ENCODE measurements at places on chromosomes 5 and 9. TPM values are rescaled to one million over a fixed set of nuclear protein-coding genes. Genes with fewer than 3 reads are reported as not detected.

ADGRD2 gene
- 0.10 TPM for polyA plus RNA-seq

LCN9 gene
- not detected for polyA plus RNA-seq

SPINK4 gene
- not detected for polyA plus RNA-seq

FRMPD1 gene
- 1.0 TPM for polyA plus RNA-seq

GRCh38 chr5:143970159-143970558, 158.2 kb downstream of the HMHB1 start:
- DNase-seq, result no peak

DNA sequence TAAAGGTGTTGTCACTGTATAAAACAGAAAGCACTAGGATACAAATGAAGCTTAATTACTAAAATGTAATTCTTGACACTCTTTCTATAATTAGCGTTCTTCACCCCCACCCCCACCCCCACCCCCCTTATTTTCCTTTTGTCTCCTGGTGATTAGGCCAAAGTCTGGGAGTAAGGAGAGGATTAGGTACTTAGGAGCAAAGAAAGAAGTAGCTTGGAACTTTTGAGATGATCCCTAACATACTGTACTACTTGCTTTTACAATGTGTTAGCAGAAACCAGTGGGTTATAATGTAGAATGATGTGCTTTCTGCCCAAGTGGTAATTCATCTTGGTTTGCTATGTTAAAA, 43.8 kb downstream of the NDFIP1 start:
- no peak for DNase-seq

GRCh38 chr5:34655354-34655991, 655 bp upstream of the RAI14 start:
- DNase-seq, result peak; percentile 81

DNA sequence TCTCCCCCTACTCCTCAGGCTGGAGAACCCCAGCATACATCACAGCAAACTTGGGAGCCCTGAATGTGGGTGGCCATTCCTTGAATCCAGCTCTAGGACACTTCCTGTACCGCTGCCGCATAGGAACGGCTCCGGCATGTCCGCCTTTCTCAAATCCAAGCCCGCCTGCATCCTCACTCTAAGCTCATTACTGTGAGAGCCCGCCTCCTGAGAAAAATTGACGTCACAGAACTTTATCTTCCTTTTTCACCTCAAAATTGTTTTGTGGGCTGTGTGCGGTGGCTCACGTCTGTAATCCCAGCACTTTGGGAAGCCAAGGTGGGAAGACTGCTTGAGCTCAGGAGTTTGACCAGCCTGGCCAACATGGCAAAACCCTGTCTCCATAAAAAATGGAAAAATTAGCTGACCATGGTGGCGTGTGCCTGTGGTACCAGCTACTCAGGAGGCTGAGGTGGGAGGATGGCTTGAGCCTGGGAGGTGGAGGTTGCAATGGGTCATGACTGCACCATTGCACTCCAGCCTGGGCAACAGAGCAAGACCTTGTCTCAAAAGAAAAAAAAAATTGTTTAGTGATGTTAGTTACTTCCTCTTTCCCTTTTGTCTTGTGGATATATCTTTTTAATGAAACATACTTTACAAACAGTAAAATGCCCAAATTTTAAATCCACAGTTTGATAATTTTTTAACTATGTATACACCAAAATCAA, 22.8 kb downstream of the RNF44 start:
- DNase-seq, result no peak

DNA sequence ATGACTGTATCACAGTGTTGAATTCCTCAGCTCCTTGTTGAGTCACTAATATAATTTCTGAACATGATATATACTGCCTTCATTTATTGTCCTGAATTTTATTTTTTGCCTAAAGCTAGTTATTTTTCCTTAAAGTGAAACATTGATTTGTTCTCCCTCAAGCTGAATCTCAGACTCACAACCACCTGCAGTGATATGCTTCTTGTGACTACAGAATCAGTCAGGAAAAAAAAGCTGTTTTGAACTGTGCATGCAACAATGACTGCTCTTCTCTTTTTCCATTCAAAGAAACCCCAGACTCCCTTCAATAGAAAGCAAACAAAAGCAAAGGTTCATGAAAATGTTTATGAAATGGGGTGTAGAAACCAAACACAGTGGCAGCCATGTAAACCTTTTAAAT, 470.2 kb upstream of the CHD1 start:
- DNase-seq, result no peak

- DNase-seq, result no peak
Measured at GRCh38 chr9:122370303-122370702, 521 bp upstream of the PTGS1 start.

GRCh38 chr5:121087560-121087959, 623.5 kb downstream of the PRR16 start:
- DNase-seq, result no peak

DNA sequence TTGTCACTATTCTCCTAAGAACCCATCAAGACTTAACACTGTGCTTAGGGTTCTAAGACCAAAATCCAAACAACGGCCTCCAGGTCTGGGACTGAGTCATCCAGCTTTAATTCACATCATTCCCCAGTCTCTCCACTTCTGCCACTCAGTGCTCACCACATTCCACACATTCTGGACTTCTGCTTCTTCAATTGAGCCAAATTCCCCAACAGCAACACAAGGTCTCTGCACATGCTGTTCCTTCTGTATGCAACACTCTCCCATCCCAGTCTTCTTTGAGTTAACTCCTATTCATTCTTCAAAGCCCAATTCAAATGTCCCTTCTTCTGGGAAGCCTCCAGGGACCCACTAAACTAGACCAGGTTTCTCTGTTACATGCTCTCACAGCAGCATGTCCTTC, 97.8 kb downstream of the GPR21 start:
- DNase-seq, result no peak

DNA sequence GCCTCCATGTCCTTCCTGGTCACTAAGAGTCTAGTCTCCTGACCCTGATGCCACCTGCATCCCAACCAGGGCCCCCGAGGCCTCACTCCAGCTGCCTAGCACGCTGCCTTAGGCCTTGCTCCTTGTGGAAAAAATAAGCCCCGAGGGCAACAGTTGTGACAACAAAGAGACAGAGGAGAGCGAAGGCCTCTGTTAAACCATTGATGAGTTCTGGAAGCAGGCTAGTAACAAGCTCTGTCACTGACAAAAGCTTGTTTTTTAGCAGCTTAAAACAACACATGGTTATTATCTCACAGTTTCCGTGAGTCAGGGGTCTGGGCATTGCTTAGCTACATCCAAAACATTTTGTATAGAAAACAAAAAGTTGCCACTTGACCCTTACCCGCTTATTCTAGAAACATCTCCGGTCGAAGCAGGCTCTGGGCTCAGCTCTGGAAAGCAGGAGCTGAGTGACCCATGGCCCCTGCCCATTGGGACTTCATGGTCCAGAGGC, 48.2 kb upstream of the TBC1D2 start:
- DNase-seq, result no peak

DNA sequence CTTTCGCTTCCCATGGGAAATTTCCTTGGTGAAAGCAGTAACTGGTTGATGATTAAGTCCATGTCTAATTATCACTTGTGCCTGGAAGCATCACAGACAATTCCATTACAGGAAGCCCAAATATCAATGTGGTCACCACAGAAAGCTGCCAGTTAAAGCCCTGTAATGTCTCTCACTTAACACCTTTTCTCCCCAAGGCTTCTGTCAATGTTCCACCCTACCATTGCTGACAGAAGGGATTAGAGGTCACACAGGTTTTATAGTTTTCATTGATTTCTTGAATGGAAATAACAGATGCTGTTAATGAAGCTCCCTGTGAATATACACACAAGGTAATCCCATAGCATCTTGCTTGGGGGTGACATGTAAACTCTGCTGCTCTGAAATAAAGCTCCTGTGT, 279.2 kb downstream of the COX7C start:
- no peak for DNase-seq

Measured in left kidney (tissue), 8 donors.